ENCODE measurements at places on chromosomes 6 and 20.

GRCh38 chr20:1777476-1777820 lies 117.8 kb upstream of the SIRPA start:
- DNase-seq: no peak

DNA sequence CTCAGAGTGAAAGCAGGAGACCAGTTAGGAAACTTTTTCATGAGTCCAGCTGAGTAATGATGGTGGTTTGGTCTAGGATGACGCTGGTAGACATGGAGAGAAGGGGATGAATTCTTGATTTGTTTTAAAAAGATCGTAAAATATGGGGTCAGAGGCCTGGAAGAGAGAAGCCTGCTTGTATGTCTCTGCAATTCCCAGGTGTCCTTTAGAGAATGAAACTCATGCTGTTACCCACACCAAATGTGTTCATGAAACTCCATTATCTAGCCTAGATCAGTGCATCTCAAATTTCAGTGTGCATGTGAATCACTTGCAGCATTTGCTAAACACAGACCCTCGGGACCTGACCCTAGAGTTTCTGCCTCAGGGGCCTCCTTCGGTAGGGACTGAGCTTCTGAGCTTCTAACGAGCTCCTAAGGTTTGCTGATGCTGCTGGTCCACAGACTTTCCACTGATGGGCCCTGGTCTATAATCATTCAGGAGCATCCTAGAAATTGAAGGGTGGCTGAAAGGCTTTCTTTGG lies 302.0 kb upstream of the PLCB4 start:
- no peak for DNase-seq

- no peak for DNase-seq
These were observed 919.6 kb downstream of the KIF16B start for GRCh38 chr20:15653396-15654207.

DNA sequence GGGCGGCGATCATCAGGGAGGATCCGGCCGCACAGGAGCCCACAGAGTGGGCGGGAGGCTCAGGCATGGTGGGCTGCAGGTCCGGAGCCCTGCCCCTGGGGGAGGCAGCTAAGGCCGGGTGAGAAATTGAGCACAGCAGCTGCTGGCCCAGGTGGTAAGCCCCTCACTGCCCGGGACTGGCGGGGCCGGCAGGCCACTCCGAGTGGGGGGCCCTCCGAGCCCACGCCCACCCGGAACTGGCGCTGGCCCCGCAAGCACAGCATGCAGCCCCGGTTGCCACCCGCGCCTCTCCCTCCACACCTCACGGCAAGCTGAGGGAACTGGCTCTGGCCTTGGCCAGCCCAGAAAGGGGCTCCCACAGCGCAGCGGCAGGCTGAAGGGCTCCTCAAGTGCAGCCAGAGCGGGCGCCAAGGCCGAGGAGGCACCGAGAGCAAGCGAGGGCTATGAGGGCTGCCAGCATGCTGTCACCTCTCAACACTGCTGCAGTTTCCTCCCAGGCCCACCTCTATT lies 48.1 kb upstream of the UST start:
- no peak for DNase-seq

- DNase-seq: no peak
These were observed 15.8 kb downstream of the CAGE1 start for GRCh38 chr6:7373739-7374138.

- DNase-seq: no peak
These were observed 24.4 kb downstream of the GCM1 start for GRCh38 chr6:53124131-53124800.

DNA sequence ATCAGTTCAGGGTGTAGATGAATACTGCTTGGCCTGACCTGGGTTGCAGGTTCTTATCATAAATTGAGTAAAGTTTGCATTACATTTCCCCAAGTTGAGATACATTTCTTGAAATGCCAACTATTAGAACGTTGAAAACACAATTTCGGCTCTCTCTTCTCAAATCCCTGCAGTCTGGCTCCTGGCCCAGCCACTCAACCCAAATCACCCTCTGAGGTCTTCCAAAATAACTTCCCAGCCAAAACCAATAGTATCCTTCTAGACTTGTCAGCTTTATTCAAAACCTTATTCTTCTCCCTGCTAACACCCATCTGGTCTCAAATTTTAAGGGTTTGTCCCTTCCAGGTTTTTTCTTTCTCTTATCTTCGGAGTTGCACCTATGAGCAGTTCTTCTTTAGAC lies 263.6 kb downstream of the EYA4 start:
- no peak for DNase-seq

- no peak for DNase-seq
These were observed 163.6 kb downstream of the LY86 start for GRCh38 chr6:6752129-6752528.

DNA sequence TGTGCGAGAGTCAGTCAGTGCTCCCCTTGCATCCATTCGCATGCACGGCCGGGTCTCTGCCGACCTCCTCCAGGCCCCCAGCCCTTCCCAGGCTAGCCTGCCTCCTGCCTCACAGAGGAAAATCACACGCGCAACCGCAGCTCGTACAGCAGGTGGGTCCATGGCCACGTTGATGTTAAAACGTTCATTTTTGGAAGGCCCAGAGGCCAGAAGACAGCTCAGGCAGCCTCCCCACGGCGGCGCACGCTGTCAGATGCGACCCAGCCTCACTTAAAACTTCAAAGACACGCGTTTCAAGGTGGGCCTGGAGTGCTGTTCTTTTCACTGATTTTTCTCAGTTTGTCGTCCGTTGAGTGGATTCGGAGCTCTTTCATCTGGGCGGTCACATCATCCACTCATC lies 276.5 kb downstream of the SMOC2 start:
- DNase-seq: no peak

DNA sequence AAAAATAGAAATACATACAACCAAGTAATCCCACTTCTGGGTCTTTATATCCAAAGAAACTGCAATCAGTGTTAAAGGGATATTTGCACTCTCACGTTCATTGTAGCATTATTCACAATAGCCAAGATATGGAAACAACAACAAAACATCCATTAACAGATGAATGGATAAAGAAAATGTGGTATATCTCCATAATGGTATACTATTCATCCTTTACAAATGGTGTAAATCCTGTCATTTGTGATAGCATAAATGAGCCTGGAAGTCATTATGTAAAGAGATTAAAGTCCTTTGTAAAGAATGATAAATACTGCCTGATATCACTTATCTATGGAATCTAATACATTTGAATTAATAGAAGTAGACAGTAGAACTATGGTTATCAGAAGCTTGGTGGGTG lies 327.7 kb downstream of the UTRN start:
- no peak for DNase-seq

DNA sequence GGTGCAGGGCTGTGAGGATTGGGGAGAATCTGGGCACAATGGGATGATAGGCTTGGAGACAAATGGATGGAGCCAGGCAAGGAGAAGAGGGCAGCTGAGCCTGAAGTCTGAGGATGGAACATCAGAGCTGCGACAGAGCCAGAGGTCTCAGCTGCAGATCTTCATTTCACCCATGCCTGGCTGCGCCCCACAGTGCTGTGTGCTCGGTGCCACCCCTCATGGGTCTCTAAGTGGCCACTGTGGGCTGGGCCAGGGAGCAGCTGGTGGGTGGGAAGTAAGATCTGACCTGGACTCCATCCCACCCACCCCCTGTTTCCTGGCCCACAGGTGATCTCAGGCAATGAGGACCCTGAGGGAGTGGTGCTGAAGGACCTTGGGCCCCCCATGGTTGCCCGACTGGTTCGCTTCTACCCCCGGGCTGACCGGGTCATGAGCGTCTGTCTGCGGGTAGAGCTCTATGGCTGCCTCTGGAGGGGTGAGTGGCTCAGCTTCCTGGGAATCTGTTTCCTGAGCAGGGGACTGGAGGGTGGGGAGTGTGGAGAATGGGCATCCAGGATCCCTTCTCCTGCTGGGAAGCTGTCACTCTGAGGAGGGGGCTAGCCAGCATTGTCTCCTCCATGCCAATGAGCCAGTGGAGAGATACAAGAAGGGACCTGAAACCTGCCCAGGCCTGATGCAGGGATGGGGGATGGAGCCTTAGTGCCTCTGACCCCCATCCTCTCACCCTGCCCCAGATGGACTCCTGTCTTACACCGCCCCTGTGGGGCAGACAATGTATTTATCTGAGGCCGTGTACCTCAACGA lies 6.5 kb downstream of the DDR1 start:
- DNase-seq: no peak

DNA sequence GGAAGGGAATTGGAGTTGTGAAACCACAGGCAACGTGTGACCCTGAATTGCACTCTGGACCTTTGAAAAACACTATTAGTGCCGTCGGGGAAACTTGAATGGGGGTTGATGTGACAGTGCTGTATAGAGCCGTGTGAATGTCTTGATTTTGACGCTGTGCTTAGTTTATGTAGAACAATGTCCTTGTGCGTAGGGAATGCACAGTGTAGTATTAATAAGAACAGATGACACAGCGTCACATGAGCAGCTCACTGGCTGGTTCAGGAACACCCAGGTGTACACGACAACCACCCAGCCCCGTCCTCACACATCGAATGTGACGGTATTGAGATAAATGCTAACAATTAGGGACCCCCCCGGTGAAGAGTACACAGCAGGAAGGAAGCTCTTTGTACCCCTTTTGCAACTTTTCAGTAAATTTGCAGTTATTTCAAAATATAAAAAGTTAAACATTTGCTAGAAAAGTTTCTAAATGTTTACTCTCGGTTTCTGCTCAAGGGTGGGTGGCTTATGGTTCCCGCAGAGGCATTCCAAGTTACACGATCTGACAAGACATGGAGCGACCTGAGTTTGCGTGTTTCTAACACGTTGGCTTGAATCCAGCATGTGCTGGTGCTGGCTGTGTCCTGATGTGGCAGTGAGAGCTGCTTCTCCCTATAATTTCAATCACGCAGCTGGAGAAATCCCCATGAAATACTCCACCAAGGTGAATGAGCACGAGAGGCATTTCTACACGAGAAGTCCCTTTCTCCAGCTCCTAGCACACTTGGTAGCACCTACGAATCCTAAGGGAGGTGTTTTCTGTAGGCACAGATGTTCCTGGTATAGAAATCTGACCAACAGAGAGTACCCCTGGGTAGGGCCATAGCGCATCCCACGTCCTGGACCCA lies 208.0 kb upstream of the EXOC2 start:
- DNase-seq: no peak

DNA sequence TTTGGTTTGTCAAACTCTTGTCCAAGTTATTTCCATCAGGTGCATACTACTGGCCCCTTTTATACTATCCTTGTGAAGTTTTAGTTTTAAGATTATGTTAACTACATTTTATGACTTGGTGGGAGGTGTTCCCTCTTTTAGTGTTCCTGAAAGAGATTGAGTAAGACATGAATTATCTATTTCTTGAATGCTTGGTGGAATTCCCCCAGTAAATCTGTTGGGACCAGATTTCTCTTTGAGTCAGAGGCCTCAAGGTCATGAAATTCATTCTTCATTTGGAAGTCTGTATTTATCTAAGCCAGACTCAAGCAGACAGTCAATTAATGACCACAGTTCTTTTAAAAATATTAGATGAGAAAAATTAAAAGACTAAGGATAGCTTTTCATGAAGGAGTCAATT lies 81.3 kb downstream of the MOXD1 start:
- DNase-seq: no peak
